ENCODE measurements at places on chromosomes 3 and 15.

- DNase-seq, result no peak
Measured at GRCh38 chr3:79086514-79086913, 681.3 kb downstream of the ROBO1 start.

GRCh38 chr3:58584690-58585004, 7.5 kb upstream of the FAM107A start:
- DNase-seq, result no peak

GRCh38 chr3:188916934-188917401, 254.8 kb upstream of the TPRG1 start:
- DNase-seq, result no peak

- DNase-seq, result no peak
Measured at GRCh38 chr3:82087958-82088357, 326.5 kb upstream of the GBE1 start.

DNA sequence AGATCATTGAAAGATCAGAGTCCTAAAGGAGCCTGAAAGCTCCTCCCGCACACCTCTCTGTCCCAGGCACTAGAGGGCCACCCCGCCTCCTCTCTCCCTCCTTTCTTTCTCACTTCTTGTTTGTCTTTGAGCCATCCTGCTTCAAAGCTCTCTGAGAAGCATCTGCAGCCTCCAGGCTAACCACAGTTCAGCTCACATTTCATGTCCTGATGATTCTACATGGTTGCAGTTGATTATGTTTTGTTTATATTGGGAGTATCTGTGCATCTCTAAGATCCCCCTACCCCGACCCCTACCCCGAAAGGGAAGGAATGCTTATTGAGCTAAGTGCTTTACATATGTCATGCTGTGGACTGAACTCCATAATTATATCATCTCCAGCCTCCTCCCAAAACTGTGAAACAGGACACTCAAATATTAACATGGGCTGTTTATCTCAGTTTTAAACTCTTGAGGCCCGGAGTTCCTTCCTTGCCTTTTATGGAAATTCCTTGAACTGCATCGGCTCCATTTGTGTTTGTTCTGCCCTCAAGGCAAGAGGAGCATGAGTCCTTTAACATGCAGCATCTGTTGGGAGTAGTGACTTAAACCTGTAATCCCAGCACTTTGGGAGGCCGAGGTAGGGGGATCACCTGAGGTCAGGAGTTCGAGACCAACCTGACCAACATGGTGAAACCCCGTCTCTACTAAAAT, 30.9 kb downstream of the MGLL start:
- DNase-seq, result no peak

DNA sequence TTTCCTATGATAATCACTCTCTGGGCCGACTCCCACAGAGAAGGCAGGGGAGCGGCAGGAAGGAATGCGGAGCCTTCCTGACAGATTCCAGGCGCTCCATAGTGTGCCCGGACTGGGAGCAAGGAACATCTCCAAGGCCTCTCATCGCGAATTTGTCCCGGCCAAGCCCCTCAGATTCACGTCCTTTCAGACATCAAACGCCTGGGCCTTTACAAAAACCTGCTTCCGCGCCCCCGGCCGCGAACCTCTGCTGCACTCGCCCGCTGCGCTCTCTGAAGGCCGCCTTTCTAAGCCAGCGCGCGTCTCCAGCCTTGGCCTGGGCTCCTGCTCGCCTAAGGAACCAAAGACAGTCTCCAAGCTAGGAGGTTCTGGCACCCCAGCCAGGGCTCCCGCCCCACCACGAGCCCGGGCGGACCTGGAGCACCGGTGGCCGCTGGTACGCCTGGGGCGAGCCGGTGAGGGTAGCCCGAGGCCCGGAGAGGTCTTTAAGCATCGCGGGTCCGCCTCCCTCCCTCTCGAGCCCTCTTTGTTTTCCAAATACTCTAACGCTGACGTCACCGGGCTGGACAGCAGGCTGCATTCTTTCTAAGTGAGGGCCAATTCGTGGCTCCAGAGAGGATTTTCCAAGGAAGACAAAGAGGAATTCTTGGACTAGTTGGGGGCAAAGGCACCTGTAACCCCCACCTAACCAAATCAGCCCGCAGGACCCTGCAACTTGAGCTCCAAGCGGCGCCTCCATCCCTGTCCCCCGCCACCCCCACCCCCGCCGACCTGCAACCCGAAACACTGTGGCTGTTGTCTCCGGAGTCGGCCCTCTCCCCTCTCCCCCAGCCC, 759 bp downstream of the AMOTL2 start:
- no peak for DNase-seq

GRCh38 chr3:31004025-31004678, 109.7 kb upstream of the GADL1 start:
- DNase-seq, result no peak

DNA sequence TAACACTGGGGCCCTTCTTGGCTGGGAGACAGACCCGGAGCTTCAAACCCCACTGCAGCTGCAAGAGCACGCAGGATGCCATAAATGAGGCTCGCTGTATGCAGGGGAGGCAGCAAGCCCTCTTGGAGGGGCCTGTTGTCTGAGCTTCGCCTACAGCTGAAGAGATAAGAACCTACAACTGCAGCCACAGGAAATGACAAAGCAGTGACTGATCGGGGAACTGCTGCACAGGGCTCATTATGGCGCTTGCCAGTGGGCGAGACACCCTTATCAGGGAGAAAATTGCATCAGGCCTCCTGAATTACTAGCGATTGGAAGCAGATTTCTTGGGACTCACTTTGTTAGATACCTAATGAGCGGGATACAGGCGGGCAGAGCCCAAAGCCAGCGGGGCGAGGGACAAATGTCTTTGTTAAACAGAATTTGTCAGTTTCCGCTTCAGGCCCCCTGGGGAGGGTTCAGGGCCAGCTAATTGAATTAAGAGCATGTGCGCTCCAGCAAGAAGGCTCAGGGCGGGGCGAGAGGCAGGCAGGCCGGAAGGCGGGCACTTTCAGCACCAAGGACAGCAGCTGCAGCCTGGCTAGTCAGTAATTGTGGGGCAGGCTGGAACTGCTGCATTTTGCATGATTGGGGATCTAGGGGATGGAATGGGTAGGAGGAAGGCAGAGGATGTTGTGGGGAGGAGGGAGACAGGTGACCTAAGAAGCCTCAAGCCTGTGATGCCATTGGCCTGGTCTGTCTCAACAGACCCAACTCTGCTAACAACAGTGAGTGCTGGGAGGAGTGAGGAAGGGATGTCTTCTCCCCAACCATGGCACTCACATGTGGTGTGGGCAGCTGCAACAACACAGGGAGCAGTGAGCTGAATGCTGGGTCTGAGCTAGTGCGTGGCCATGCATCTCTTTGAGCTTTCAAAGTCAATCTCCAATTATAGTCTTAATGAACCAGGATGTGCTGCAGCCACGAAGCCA, 55.3 kb downstream of the CCDC33 start:
- DNase-seq, result no peak

DNA sequence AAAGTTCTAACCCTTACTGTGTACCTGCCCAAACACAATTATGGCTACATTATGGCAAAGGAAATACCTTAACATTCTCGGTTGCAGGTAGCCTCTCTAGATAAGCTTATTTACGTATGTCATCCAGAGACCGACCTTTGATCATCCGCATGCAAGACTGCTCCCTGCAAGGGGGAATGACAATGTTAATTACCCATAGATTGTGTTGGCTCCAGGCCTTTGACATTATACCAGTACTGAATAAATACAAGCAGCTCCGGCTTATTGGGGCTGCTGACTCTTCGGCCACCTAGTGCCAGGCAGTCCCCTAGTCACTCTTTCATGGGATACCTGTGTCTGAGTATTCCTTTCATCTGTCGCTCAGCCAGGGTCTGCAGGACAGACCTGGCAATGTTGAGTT, 223.5 kb downstream of the DTWD1 start:
- no peak for DNase-seq

DNA sequence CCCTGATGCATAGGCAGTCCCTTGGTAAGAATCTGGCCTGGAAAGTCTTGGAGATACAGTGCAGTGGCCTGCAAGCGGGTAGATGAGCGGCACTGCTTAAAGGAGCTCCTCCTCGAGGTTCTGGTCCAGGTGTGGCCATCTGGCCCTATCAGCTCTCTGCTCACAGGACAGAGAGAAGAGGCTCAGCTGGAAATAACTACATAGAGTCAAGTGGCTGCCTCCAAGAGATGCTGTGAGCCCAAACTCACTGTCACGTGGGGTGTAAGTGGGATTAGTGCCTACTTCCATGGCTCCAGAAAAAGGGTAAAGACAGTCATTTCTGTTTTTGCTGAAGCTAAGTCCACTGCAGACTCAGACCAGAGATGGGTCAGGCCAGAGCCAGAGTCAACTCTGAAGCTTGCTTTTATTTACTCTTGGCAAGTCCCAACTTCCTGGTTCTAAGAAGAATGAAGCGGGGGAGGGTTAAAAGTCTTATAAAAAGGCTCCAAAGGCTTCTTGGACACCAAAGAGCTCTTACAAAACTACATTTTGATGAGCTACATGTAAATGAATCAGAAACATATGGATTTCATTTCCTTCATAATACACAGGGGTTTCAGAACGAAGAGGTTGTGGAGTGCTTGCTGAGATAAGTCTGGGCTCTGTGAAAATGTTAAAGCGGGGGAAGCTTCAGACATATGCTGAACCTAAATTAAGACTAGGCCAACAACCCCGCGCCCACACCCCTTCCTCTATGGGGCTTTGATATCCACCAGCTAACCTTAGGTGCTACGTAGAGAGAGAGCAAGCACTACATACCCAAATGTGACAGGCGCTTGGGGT, 77.1 kb downstream of the PDZRN3 start:
- DNase-seq, result no peak

DNA sequence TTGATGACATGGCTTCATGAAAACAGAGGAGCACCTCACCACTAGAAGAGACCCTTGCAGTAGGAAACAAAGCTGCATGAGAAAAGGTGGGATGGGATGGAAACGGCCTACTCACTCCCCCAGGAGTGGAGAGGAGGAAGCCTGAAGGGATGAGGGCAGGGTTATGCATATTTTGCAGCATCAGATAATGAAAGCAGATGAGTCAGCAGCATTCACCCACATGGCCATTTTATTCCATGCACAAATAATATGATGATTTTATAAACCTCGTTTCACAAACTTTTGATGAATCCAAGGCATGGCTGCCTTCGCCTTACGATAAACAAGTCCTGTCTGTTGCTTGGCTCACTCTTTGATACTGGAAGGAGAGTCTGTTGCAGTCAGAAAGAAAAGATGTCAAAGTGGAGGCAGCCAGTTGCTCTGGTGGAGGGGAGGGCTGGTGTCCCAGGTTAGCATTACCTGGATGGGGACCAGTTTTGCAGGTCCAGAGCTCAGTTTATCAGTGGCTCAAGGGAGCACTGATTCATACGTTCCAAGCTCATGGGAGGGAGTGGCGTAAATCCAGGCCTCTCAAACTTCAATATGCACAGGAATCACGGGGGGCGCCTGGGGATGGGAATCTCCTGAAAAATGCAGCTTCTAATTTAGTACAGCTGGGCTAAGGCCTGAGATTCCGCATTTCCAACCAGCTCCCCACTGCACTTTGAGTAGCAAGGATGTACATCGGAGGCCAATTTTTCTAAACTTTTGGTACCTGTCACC, 9.2 kb upstream of the EHD4 start:
- no peak for DNase-seq

- no peak for DNase-seq
Measured at GRCh38 chr3:129605203-129605921, 1.1 kb downstream of the PLXND1 start.

DNA sequence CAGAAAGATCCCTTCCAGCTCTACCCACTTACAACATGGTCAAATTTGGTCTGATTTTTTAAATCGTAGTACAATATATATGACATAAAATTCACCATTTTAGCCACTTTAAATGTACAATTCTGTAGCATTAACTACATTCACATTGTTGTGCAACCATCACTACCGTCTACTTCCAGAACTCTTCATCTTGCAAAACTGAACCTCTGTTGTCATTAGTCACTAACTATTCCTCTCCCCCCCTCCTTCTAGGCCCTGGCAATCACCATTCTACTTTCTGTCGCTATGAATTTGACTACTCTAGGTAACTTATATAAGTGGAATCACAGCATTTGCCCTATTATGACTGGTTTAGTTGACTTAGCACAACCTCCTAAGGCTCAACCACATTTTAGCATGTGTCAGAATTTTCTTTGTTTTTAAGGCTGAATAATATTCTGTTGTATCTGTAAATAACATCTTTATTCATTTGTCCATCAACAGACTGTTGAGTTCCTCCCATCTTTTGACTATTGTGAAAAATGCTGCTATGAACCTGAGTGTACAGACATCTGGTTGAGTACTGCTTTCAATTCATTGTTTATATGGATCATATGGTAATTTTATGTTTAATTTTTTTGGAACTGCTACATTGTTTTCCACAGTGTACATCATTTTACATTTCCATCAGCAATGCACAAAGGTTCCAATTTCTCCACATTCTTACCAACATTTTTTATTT, 35.5 kb upstream of the CCR2 start:
- no peak for DNase-seq

DNA sequence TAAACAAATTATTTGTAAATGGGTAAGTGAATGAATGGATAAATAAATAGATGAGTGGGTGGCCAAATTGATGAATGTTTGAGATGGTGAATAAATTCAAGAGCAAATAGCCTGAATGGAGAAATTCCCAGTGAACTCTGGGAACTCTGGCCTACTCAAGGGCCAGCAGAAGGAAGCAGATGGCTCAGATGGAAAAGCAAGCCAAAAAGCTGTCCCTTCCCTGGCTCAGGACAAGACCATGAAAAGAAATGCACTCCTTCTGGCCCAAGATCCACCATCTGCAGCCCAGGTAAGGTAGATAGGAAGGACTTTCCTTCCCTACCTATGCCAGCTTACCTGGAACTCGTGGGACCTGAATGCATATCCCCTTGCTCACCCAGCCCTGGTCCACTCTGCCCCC, 37.6 kb upstream of the CLDN18 start:
- no peak for DNase-seq

DNA sequence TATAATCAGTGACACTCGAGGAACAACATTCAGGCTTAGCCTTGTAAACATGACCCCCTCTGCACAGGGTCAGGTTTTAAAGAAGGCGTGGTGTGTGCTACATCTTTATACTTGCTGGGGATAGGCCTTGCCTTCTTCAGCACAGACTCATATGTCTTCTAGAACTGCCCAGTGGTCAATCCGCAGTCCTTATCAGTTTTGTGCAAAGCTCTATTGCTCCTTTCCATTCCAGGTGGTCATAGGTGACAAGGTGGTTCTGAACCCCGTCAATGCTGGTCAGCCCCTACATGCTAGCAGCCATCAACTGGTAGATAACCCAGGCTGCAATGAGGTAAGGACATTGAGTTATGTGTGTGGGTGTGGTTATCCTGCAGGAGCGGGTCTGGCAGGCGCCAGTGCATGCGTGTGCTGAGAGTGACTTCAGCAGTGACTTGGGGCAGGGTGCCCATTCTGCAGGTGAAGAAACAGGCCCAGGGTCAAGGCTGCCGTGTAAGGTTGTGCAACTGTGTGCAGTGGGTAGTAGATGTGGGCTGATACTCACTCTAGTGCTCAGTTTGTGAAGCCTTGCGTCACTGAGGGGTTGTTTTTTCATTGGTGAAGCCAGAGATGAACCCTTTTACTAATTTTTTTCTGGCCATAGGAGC, 150.9 kb downstream of the ITPR1 start:
- no peak for DNase-seq

GRCh38 chr3:58116161-58116955, 94.4 kb downstream of the DNASE1L3 start:
- peak; percentile 48 for DNase-seq
